ENCODE measurements at places on chromosomes 2 and 18.

DNA sequence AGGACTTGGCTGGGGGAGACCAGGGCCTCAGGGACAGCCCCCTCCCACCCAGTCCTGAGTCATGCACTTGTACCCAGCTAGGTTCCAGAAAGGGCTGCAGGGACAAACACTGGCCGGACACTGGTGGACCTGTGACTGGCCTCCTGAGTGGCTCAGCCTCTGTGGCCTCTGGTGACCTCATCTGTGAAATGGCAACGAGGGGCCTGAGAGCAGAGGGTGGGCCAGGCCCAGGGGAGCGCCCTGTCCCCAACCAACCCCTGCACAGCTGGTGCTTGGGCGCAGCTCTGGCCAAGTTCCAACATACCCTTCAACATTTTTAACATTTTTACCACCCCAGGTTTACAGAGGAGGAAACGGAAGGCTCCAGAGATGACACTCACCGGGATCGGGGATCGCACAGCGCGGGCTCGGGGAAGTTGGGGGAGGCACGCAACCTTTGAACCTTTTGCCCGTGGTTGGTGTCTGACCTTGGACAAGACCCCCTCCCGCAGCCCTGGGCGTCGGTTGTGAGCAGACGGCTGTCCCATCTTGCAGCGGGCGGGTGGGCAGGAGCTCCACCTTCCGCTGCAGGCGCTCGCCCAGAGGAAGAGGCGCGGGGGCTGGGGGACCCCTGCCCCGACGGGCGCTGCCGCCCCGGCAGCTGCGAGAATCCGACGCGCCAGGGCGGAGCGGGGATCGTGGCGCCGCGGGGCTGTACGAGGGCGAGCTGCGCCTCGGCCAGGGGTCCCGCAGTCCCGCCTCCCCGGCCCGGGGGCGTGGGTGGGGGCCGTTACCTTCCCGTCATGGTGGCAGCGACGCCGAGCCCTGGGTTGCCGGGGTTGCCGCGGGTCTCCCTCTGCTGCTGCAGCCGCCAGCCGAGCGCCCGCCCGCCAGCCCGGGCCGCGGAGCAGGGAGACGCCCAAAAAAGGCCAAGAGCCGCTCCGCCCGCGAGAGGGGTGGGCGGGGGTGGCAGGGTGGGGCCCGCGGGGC lies 805 bp downstream of the LIMS2 start:
- DNase-seq, result peak; percentile 68

GRCh38 chr2:10971161-10971887 lies 59.6 kb downstream of the KCNF1 start:
- DNase-seq, result no peak

- DNase-seq, result no peak
These were observed 194.8 kb upstream of the DOK6 start for GRCh38 chr18:69205925-69206324.

DNA sequence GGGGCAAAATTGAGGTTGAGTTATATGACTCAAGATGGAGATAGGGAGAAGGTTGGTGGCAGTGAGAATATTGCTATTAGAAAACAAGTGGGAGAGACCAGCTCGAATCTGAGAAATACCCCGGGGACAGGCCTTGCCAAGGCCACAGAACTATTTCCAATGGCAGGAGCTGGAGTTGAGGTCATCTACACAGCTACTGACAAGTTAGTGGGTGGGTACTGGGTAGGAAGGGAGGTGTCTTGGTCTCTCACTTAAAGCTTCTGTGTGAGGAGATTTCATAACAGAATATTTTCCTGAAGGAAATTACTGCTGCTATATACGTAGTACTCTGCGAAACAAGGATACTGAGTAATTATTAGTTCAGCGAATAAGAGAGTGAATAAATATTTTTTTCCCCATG lies 69.4 kb upstream of the ITPRID2 start:
- DNase-seq, result no peak

GRCh38 chr2:64092502-64092901 lies 51.7 kb downstream of the PELI1 start:
- DNase-seq, result no peak

GRCh38 chr2:26595146-26595545 lies 46.0 kb downstream of the CIB4 start:
- peak; percentile 46 for DNase-seq

GRCh38 chr2:175353275-175353674 lies 171.8 kb upstream of the ATP5MC3 start:
- DNase-seq, result no peak

DNA sequence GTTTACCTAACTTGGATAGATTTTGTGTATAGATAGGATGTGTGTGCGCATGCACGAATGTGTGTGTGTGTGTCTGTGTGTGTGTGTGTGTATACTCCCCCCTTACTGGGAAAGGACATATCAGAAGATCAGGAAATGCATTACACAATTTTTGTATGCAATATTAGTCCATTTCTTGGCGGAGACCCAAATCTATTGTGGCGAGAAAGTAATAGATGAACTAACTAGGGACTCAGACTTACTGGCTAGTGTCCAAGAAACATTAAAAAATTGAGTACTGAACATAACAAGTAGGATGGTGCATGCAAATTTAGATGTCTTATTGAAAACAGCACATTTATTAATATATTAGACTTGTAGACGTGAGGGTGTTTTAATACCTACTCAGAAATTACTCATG lies 1036.5 kb upstream of the FANCL start:
- no peak for DNase-seq

Data from islet precursor cell (in vitro differentiated cells).